ENCODE measurements at places on chromosomes 7 and 10. TPM values are rescaled to one million over a fixed set of nuclear protein-coding genes. Genes with fewer than 3 reads are reported as not detected.

- DNase-seq, result no peak
Observed at GRCh38 chr10:103917302-103918052, 507 bp downstream of the STN1 start.

GRCh38 chr7:94303695-94304094 lies 91.0 kb upstream of the COL1A2 start:
- DNase-seq, result no peak

GRCh38 chr7:23680414-23681405 lies 711 bp downstream of the FAM221A start:
- no peak for DNase-seq

DNA sequence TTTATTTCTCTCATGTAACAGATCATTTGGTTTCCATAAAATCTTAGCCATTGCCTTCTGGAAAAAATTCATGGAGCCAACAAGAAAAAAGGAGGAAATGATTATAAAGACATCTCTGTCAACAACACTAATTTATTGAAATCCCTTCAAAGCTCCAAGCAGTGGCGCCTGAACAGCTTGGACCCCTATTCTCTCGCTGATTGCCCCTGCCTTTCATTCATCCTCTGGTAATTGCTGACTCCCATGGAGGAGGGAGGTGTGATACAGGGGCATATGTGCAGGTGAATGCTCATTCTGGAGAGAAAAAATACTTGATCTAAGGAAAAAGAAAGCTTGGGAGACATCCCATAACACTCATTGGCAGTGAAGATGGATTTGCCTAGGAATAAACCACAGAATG lies 345.5 kb downstream of the FGFR2 start:
- no peak for DNase-seq

DNA sequence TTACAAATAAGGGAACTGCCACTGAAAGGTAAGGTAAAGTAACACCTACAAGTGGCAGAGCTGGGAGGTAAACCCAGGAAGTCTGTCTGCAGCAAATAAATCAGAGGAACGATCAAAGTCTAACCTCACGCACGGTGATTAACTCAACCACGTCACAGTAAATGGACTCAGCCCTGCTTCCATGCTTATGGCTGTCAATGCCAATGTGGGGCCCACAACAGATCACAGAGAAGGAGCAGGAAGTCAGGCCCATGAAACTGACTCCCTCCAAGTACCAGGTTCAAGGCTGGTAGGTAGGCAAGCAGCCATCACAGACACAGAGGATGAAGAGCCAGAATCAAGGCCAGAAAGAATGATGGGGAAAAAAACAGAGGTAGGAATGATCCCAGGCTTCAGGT lies 38.0 kb upstream of the ACSL5 start:
- no peak for DNase-seq

GRCh38 chr10:11335167-11335652 lies 276.2 kb downstream of the USP6NL start:
- no peak for DNase-seq

- DNase-seq, result no peak
Observed at GRCh38 chr10:22704942-22705341, 9.4 kb downstream of the PIP4K2A start.

GRCh38 chr7:15686295-15686956 lies at the start of gene MEOX2:
MEOX2 (minus strand) TSS chr7:15686683; CDS start chr7:15686402, 281 bp downstream.
- no peak for DNase-seq

DNA sequence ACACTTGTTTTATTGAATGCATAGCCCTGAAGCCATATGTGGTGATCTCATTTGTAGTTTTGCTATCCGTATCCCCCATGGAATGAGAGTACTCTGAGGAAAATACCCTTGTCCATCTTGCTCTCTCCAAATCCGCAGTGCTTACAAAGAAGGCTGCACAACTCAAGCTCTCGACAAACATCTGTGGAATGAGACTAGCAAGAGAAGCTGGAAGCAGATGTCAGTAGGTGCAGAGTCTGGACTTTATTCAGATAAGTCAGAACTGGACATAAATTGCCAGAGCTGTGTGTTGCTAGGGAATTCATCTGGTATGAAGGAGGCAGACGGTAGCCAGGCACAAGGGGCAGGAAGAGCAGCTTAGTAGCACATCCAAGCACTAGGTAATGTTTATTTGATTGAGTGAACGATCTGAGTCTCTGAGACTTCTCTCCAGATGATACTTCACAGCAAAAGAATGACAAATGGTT lies 1046.2 kb downstream of the XPNPEP1 start:
- DNase-seq, result no peak

- DNase-seq, result no peak
Observed at GRCh38 chr10:68067508-68067907, 7.6 kb downstream of the HERC4 start.

DNA sequence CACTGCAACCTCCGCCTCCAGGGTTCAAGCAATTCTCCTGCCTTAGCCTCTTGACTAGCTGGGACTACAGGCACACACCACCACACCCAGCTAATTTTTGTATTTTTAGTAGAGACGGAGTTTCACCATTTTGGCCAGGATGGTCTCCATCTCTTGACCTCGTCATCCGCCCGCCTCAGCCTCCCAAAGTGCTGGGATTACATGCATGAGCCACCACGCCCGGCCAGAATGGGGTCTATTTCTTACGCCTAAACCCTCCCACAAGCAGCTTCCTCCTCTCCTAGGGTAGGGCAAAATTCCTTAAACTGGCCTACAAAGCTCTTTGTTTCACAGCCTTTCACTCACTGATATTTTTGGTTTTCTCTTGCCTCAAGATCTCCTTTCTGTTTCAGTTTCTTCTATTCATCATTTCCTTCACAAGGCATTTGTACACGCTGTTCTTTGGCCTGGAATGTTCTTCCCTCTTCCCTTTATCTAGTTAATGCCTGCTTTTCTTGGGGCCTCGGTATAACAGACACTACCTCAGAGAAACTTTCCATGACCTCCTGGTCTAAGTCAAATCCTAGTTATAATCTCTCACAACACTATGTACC lies 6.7 kb downstream of the CPEB3 start:
- DNase-seq, result no peak

HABP2 gene
- not detected for total RNA-seq

DNA sequence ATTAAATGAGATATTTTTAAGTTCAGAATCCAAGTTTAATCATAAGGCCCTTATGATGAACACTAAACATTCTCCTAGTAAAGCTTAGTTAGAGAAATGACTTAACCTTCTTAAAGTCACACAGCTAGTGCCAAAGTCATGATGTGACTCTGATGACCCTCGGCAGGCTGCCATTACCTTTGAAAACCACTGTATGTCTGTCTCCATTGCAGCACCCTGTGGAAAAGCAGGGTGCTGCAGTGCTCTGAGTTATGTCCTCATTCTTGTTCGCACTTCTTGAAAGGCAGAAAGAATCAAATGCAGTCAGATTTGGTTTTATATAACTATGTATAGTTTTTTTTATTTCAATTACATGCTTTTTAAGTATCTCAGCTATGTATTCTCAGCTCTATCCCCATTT lies 105.0 kb downstream of the PHTF2 start:
- no peak for DNase-seq

ANXA8 gene
- 101 TPM for total RNA-seq

DNA sequence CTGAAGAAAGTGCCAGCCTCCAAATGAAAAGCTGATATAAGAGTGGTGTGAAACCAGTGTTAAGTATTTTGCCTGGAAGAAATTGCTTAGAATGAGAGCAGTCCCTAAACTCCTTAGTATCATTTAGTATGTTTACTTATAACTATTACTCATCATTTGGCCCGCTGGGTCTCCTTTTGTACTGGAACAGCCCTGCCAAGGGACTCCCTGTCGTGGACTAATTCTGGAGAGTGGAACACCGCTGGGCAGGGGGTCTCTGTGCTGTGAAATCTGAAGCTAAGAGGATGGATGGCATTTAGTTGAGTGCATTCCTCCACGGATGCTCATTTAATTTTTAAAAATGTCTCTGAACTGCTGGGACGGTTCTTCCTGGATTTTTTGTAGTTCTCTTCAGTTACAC lies 889.9 kb upstream of the C7orf33 start:
- no peak for DNase-seq

CRYGN gene
- 0.19 TPM for total RNA-seq

UPK3B gene
- total RNA-seq, result 34.9 TPM

DLX5 gene
- 1.3 TPM for total RNA-seq

GAD2 gene
- total RNA-seq, result not detected

SH2D4B gene
- total RNA-seq, result not detected

MGAM2 gene
- 0.04 TPM for total RNA-seq

DNA sequence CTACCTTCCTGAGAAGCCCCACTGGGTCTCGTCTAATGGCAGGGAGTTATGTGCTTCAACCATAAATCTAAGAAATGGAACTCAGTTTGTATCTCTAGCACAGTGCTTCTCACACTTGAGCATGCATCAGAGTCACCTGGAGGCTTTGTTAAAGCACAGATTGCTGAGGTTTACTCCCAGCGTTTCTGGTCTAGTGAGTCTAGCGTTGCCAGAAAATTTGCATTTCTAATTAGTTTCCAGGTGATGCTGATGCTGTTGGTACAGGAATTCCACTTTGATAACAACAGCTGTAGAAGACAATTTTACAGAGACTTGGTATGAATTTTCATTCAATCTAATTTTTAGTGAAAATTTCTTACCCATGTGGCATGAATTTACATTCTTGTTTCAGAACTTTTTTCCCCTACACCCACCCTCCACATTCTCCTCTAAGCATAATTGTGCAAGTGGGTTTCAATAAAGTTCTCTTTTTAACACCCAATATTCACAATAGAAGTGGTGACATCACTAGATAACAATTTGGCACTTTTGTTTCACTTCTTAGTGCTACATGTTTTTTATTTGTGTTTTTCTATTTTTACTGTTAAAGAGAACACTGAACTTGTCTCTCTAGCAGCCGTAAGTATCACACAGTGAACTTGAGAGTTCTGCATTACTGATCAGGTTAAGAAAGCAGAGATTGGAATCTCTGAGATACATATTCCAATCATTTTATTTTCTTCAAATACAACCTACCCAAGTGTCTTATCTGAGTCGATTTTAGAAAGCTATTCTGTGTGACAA lies 48.4 kb upstream of the BET1 start:
- DNase-seq, result no peak

DNA sequence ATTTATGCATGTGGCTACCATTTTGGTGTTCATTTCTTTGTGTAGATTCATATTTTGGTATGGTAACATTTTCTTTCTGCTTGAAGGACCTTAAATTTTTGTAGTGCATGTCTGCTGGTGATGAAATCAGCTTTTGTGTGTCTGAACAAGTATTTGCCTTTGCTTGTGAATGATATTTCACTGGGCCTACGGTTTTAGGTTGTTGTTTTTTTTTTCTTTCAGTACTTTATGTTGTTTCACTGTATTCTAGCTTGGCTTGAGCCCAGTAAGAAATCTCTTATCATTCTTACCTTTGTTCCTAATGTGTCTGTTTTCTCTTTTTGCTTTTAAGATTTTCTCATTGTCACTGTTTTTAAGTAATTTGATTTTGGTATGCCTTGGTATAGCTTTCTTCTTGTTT lies 31.9 kb downstream of the SAMD8 start:
- DNase-seq, result no peak

SFTPA1 gene
- not detected for total RNA-seq

TCERG1L gene
- total RNA-seq, result 0.76 TPM

DNA sequence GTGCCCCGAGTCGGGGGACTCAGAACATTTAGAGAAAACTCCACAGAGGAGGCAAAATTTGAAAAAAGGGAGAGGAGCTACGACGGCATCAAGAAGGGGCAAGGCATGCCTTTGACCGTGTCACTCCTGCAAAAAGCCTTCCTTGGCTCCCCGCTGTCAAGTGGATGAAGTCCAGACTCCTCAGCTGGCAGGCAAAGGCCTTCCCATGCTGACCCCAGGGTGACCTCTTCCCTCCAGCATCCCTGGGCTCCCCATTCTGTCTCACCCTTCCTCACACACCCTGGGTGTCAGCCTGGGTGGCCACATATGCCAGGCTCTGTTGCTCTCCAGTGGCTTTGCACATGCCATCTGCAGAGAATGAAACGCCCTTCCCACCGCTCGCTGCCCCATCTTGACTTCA lies 88.4 kb upstream of the ZMIZ1 start:
- DNase-seq, result no peak

DNA sequence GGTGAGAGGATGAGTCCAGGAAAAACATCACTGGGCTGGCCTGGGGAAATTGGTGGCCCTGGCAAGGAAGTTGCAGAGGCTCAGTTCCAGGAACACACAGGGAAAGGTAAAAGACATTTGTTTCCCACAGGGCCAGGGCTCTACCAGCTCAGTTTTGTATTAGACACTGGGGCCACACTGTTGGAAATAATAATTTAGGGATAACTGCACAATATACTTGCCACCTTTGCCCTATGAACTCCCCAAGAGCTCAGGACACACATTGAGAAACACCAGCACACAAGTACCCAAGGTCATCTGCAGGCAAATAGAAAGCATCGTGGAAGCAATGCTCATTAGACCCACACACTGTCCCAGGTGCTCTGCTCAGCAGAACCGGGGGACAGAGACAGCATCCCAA lies 617.6 kb downstream of the PTPRN2 start:
- DNase-seq, result no peak

RNF148 gene
- not detected for total RNA-seq

- no peak for DNase-seq
Observed at GRCh38 chr7:4707217-4707741, 25.2 kb downstream of the FOXK1 start.

- no peak for DNase-seq
Observed at GRCh38 chr10:24744946-24745345, 21.3 kb upstream of the ARHGAP21 start.

SNCG gene
- total RNA-seq, result 7.4 TPM

DNA sequence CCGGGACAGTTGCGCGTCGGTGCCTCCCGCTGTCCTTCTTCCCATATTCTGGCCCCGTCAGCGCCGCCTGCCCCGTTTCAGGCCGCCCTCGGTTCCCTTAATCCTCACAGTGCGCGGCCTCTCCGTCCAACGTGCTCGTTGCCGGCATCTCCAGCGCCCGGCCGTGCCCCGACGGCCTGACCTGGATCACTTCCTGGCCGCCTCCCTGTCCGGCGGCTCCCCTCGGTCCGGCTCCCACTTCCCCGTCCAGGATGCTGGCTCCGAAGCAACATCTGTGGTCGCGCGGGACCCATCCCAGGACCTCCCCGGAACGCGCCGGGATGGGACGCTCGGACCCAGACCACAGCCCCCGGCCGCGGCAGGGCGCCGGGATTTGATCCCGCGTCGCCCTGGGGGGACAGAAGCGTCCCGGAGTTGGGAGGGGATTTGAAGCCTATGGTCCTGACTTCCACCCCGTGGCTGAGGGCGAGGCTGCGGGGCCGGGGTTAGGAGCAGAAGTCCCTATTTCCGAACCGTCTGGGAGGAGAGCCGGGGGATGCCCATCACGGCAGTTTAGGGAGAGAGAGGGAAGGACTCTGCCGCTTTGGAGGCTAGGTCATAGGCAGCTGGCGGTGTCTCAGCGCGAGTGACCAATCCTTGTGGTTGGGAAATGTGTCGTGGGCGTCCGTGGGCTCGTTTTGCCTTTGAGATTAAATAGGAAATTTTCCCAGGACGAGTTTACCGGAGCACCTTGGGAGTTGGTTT lies 53.8 kb downstream of the KCTD7 start:
- DNase-seq, result no peak

Measured in esophagus squamous epithelium (tissue), 5 donors.